Stimulated activated CD8-positive, alpha-beta memory T cell treated with anti-CD3 and anti-CD28 coated beads, Interleukin-12 subunit alpha, Interleukin-12 subunit beta, amount 100 ng/mL, for 1 hour (primary cell): ENCODE measurements at places on chromosomes 6 and 20.
A peak's percentile ranks its signal among the peaks of the same experiment; 100 is the strongest.

DNA sequence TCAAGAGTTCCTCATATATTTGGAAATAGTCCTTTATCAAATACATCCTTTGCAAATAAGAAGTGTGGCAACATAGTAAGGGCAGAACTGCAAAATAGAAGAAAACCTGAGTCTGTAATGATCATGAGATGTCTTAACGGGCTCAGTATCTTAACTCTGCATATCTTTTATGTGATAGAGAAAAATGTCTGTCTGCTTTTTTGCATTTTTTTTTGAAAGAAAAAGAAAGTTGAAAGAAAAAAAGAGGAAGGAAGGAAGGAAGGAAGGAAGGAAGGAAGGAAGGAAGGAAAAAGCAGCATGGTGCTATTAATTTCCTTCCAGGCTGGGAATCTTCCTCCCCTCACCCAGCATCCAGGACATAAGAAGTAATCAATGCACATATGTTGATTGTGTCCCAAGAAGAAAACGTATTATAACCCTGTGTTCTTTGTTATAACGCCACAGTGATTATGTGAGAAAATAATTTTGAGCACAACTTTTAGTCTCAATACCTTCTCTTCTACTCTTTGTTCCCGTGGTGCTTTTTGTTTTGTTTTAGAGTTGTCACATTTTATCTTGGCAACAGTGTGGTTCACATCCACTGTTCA lies 58.7 kb upstream of the PCSK2 start:
- no peak for DNase-seq

DNA sequence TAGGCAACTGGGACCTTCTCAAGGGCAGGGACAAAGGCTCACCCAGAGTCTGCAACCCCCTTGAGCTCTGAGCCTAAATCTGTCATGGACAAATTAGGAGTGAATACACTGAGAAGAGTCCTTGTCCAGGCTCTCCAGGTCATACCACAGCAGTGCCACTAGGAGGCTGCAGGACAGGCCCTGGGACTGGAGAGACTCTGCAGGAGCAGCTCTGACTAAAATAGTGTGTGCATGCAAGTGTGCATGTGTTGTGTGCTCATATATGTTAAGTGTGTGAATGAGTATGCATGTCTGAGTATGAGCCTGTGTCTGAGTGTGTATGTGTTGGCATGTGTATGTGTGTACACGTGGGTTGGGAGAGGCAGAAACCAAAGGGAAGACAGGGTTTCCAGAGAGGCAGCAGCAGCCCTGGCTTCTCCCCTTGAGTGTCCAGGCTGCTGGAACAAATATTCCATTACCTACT lies 27.1 kb downstream of the MRPL14 start:
- no peak for DNase-seq

GRCh38 chr6:50071921-50072320 lies 22.2 kb upstream of the DEFB112 start:
- no peak for DNase-seq

- no peak for DNase-seq
These were observed 123.0 kb downstream of the SLC16A10 start for GRCh38 chr6:111210194-111210728.

- no peak for DNase-seq
These were observed 12.5 kb upstream of the RANBP9 start for GRCh38 chr6:13724182-13724581.

- no peak for DNase-seq
These were observed 19.4 kb downstream of the TMEM200A start for GRCh38 chr6:130385064-130385695.

DNA sequence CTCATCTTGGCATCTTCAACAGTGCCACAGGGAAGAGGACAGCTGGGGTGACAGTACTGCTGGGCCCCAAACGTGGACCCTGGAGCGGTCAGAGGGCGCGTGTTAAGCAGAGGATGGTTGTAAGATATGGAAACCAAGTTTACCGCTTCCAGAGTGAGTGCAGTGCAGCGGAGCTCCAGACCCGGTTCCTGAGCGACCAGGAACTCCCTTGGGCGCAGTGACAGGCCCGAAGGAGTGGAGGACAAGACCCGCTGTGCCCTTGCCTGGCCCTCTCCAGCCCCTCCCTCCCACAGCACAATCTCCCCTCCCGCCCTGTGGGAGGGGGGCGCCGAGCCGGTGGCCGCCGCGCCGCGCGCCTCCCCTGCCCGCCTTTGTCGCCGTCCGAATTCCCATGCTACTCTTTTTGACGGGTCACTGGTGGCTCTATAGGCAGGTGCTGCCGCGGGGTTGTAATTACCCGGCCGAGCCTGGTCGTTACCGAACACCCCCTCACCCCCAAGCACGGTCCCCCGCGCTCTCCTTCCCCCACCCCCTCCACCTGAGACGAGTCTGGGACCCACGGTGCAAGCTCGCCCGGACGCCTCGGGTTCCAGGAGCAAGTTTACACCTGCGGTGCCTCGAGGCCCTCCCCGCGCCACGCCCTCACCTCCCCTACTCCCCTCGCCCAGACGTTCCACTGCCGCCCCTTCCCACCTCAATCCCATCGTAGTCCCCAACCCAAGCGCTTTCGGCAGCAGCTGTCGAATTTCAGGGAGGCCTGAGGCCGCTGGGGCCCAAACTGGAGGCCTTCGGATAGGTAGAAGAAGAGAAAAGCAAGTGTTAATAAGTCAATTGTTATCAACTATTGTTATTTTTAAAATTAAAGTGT lies 3.9 kb downstream of the NR2E1 start:
- DNase-seq: no peak

- DNase-seq: no peak
These were observed 211.3 kb downstream of the FARS2 start for GRCh38 chr6:5472571-5472970.

DNA sequence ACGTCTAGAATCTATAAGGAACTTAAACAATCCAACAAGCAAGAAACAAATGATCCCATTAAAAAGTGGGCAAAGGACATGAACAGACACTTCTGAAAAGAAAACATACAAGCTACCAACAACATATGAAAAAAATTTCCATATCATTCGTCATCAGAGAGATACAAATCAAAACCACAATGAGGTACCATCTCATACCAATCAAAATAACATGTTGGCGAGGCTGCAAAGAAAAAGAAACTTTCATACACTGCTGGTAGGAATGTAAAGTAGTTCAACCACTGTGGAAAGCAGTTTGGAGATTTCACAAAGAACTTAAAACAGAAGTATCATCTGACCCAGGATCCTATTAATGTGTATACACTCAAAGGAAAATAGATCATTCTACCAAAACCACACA lies 243.9 kb upstream of the RUNX2 start:
- no peak for DNase-seq

GRCh38 chr6:38688579-38689087 lies 14.3 kb downstream of the GLO1 start:
- no peak for DNase-seq

GRCh38 chr6:28543651-28544610 lies 18.2 kb downstream of the GPX5 start:
- peak; percentile 25 for DNase-seq
